ENCODE measurements at places on chromosomes 16 and 17.

DNA sequence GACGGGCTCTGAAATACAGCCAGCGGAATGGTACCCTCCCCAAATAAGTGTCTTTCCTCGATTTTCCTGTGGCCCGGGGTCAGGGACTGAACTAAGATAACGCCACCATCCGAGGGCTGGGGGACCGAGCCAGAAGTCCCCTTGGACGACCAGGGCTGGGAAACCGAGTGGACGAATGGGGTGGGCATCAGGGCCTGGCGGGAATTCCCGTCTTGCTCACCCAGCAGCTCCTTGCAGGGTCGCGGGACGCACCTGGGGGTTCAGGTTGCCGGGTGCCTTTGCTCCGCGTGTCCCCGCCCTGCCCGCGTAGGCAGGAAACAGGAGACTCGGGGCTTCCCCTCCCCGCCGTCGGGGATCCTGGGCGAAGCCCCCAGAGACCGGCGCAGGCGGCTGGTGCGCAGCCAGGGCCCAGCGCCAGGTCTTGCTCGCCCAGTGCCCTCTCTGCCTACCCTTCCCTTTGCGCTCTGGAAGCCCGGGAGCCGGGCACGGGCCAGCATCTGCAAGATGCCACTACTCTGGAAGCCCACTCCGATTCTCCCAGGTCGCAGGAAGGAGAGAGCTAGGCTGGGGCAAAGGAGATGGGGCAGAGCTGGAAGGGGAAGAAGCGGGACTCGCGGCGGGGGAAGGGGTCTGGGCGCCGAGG lies 665 bp upstream of the GRIN2C start:
- DNase-seq: no peak

- DNase-seq: peak; percentile 22
Measured at GRCh38 chr17:31533546-31534155, 142.2 kb downstream of the RAB11FIP4 start.

- peak; percentile 74 for DNase-seq
Measured at GRCh38 chr16:88784074-88784855, 755 bp downstream of the PIEZO1 start.

DNA sequence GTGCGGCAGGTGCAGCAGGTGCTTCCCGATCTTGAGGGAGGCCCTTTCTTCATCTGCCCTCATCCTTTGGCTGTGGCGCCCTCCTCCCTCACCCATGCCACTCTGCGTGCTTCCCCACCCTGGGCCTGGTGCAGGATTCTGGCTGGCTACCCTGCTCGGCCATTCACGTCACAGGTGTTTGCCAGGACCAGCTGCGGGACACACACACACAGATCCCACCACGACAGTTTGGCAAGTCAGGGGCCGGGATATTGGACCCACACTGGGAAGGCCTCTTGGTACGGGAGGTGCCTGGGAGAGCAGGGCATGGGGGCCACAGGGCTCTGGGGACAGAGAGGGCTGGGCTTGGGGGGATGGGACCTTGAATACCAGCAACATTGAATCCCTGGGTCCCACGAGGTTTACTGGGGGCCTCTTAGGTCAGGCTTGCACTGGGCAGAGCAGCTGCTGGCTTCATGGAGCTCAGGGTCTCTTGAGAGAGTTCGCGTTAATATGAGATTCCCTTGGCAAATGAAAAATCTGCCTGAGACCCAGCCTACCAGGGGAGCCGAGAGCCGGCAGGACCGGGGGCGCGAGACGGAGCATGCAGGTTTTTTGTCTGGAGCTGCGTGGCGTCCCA lies 15.1 kb downstream of the ADCY7 start:
- no peak for DNase-seq

DNA sequence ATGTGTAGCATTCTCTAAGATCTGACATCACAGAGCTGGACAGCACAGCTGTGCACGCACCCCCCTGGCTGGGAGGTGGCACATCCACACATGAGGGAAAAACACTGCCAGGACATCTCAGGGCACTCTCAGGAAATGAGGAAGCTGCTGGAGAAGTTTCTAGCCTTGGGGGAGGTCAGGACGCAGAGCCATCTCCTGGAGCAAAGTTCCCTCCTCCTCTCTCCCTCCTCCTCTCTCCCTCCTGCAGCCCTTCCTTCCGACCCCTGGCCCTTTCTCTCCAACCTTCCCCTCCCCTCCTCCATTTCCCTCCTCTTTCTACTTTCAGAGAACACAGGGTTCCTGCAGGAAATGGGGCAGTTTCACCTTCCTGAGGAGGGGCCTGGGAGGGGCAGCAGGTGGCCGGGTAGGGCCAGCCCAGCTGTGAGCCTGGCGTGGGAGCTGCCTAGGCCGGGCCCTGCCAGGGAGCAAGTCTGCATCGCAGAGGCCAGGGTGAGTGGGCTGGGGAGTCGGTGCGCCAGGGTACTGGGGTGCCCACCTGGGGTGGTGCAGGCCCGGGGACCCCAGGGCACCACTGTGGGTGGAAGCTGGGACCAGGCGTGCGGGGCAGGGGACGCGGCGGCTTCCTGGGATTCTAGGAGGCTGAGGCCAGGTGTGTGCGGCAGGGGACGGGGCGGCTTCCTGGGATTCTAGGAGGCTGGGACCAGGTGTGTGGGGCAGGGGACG lies at the start of gene DPEP1:
Gene DPEP1 (plus strand): TSS at position 412 of the 723 bp plus-strand sequence. CDS start 16,769 bp downstream, outside the sequence.
- DNase-seq: no peak

GRCh38 chr16:71373073-71373472 lies 14.6 kb downstream of the CALB2 start:
- DNase-seq: no peak

DNA sequence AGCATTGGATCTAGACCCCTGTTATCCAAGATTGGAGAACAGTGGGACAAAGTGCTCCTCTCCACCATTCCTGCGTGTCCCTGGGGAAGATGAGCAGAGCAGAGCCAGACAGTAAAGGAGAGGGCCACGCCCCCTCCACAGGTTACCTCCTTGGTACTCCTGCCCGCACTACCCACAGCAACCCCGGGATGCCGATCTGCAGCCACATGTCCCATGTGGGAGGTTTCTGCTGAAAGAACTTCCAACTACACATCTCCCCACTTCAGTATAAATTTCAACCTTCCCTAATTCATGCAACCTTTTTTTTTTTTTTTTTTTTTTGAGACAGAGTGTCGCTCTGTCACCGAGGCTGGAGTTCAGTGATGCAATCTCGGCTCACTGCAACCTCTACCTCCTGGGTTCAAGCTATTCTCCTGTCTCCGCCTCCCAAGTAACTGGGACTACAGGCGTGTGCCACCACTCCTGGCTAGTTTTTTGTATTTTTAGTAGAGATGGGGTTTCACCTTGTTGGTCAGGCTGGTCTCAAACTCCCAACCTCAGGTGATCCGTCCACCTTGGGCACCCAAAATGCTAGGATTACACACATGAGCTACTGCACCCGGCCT lies 2.3 kb downstream of the RAB37 start:
- DNase-seq: no peak

DNA sequence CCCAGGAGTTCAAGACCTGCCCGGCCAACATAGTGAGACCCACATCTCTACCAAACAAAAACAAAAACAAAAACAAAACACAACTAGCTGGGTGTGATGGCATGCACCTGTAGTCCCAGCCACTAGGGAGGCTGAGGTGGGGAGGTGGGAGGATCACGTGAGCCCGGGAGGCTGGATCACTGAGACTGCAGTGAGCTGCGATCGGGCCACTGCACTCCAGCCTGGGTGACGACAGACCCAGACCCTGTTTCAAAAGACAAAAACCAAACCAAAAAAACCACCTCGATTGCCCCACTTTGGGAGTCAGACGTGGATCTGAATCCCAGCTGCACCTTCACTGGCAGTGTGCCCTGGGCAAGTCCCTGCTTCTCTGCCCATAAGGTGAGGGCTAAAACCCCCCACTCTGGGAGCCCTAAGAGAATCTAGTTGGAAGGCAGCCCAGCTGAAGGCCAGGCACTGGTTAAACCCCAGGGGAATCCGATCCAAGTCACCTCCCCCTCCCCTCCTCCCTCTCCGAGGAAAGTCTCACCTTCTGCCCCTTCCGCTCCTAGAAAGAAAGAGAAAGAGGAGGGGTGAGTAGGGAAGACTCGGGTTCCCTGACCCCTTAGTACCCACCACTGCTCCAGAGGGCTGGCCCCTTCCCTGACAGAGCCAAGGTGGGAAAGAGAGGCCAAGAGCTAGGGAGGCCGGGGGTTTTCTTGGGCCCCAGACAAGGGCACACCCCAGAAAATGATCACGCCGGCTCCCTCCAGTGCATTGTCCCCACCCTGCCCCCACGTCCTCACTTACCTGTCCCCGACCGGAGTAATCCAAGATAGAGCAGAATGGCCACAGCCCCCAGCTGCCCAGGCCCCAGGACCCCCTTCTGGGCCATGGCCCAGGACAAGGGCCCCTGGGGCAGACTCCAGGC lies 647 bp downstream of the PRSS8 start:
- no peak for DNase-seq

Measured in OCI-M1 (cell line).